Left cardiac atrium (tissue), 4 donors: ENCODE measurements at places on chromosomes 1 and 21. TPM values are rescaled to one million over a fixed set of nuclear protein-coding genes. Genes with fewer than 3 reads are reported as not detected.

GRCh38 chr1:13778431-13778830 lies 78.4 kb downstream of the PRDM2 start:
- DNase-seq, result no peak

- no peak for DNase-seq
Observed at GRCh38 chr1:199020051-199020450, 381.2 kb downstream of the PTPRC start.

DNA sequence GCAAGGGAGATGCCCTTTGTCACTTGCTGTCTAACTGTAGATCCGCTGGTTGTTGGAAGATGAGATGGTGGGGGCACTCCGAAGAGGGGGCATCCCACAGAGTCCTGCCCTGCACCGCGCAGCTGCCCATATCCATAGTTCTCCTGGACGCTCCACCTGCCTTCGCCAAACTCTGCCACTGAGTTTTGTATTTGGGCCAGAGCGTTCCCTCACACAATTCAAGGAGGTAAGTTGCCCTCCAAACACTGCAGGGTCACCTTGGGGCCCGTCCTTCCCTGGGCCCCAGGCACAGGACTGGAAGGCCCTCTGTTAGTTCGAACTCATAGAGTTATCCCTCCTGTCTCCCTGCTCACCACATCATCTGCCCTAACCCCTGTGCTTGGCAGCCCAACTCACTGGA lies 22.1 kb downstream of the HYI start:
- no peak for DNase-seq

GRCh38 chr1:166136699-166137401 lies 30.0 kb downstream of the FAM78B start:
- DNase-seq, result no peak

GRCh38 chr1:17991996-17992395 lies 115.6 kb upstream of the IGSF21 start:
- no peak for DNase-seq

GRCh38 chr1:39671433-39671792 lies 494 bp downstream of the NT5C1A start:
- DNase-seq, result peak; percentile 54

GRCh38 chr21:40053007-40053406 lies 185.8 kb downstream of the PCP4 start:
- DNase-seq, result peak; percentile 53

DNA sequence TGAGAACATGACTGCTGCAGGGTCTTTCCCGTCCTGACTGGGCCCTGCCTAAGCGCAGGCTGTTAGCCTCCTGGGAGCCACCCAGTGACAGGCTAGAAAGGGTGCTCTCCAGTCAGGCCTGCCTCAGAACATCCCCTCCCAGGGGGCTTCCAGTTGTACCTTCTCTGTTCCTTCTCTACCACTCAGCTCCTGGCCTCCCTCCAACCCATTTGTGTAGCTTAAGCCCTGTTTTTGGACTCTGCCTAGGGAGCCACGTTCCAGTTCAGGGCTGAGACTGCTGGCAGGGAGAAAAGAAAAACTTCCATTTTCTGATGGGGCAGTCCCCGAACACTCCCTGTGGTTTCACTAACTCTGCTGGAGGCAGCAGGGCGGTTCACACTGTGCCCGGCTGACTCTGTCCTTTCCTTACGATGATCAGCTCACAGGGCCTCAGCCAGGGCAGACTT lies 15.3 kb upstream of the POU3F1 start:
- DNase-seq, result no peak

DNA sequence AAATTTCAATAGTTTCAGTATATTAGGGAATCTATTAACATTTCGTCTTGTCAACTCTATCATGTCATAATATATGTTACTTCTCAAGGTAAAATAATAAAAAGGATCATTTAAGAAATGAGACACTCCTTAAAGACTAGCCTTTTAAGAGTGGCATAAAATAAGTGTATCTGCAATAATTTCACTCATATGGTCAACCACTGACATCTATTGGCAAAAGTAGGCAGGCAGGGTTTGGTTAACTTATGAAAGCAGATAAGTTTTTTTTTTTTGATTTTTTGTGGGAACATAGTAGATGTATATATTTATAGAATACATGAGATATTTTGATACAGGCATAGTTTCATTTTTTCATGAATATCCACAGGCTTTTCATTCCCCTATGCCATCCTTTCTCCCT lies 5.5 kb upstream of the RGS21 start:
- no peak for DNase-seq

- DNase-seq, result peak; percentile 61
Observed at GRCh38 chr1:234683861-234684632, 74.1 kb upstream of the IRF2BP2 start.

DNA sequence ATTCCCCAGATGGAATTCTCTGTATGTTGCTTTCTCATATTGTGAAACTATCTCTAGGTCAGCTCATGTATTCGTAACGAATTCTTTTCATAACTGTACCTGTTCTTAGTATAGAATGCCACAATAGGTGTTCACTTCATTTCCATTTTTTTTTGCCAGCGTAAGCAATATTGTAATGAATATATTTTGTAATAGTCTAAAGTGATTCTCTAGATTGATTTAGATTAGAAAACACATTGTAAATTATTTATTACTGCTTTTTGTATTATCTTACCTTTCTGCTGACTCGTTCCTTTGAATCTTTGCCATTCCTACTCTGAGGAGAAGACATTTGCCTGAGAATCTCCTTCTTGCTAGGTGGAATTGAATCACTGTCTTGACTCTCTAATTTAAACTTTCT lies 14.8 kb downstream of the PDC start:
- no peak for DNase-seq

- no peak for DNase-seq
Observed at GRCh38 chr1:172485626-172486025, 41.8 kb upstream of the PIGC start.

Gene MAP10
- 3.0 TPM for total RNA-seq

Gene BLACAT1
- 0.16 TPM for total RNA-seq

Gene KLHDC7A
- 0.29 TPM for total RNA-seq

Gene FAM177B
- total RNA-seq, result not detected

Gene LCE1F
- not detected for total RNA-seq

Gene CEP350
- total RNA-seq, result 30.0 TPM
